Activated T-cell treated with anti-CD3 and anti-CD28 coated beads, Interleukin-2, amount 50 U/mL, for 4 hours (primary cell): ENCODE measurements at places on chromosomes 13 and 19. TPM values are rescaled to one million over a fixed set of nuclear protein-coding genes. Genes with fewer than 3 reads are reported as not detected.

DNA sequence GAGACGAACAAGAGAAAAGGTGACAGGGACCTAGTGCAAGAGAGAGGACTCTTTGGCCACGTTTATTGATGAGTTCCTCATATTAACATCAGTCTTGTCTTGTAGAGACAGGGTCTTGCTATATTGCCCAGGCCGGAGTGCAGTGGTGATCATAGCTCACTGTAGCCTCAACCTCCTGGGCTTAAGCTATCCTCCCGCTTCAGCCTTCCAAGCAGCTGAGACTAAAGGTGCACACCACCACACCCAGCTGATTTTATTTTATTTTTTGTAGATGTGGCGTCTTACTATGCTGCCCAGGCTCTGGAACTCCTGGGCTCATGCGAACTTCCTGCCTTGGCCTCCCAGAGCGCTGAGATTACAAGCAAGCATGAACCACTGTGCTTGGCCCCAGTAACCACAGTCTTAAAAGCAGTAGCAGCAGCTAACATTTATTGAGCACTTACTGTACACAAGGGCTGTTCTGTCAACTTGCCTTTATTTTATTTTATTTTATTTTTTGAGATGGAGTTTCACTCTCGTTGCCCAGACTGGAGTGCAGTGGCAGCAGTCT lies 1.1 kb upstream of the SH2D3A start:
- no peak for DNase-seq

DNA sequence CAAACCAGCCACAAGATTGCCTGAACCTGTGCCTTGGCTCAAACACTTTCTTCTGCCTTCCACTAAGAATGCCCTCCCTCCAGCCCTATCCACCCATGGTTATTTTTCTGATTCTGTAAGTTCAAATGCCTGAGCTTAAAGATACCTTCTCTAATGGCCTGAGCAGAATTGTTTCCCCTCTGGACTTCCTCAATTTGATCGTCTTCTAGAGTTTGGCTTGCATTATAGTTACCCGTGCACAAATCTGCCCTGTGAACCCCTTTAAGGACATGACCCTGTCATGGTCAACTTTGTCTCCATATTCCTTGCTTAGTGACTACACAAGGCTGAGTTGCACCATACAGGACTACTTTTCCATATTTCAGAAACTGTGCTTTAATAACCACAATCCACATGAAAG lies 481.0 kb downstream of the FOXO1 start:
- no peak for DNase-seq

DNA sequence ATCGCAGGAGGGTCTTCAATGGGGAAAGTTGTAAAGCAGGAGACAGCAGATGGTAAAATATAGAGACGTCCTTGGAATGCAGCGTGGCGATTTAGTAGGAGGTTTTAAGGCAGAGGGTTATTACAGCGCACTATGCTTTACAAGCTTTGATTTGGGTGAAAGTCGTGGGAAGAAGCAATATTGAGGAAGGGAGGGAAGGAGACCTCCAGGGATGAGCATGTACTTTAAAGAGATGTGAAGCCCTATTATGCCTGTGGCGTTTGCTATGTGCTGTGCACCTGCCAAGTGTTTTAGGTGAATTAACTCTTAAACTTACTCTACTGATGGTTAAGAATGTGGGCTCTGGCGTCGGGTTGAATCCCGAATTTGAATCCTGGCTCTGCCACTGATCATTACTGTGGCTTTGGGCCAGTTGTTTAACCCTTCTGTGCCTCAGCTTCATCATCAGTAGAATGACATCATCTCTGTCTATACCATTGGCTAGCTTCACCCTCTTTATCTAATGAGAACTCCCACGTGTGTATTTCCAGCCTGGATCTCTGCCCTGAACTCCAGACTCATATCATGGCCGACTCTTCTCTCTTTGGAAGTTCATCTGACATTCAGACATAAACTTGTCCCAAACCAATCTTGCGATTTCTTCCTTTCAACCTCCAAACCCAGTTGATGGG lies 583 bp downstream of the CCDC61 start:
- no peak for DNase-seq

GRCh38 chr13:95477187-95477586 lies 75.3 kb upstream of the CLDN10 start:
- DNase-seq: no peak

- no peak for DNase-seq
Measured at GRCh38 chr13:66036024-66036614, 1194.0 kb downstream of the PCDH9 start.

- DNase-seq: no peak
Measured at GRCh38 chr13:102073251-102073650, 328.6 kb downstream of the FGF14 start.

- DNase-seq: peak; percentile 50
Measured at GRCh38 chr13:39612023-39612637, 9.1 kb upstream of the LHFPL6 start.

- DNase-seq: no peak
Measured at GRCh38 chr13:73248154-73248553, 189.3 kb downstream of the KLF5 start.

DNA sequence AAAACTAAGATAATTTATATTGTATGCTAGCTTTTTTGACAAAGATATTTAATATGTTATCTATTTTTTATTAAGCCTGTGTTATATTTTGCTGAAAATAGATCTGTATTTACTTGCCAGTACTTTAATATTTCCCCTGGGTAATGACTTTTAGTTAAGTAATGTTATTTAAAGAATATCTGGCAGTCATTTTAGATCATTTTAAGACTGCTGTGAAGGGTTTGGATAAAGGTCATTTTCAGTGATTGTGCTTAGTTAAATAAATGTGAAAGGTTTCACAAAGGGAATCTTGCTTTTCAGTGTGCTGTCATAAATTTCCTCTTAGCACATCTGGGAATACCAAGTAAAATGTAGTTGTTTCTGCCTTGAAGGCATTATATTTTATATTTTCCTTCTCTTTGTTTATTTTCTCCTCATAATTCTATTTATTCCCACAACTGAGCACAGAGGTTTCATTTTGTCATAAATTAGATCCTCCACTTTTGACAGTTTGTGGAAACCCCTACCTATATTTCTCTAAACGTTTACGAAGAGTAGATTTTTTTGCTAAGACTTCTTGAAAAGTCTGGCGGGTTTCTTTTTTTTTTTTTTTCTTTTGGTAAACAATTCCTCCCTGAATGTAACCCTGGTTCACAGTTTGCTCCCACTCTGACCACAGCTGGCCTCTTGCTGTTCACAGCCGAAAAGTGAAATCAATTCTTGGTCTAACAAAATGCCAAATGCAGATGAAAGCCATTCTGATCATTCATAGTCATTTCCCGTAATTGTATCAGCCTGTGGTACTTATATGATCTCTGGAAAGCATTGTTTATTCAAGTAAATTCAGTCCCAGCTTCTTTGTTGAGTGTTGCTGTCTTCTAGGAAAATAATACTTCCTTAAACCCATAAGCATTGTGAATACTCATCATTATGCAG lies 87.8 kb downstream of the MAB21L1 start:
- no peak for DNase-seq

DNA sequence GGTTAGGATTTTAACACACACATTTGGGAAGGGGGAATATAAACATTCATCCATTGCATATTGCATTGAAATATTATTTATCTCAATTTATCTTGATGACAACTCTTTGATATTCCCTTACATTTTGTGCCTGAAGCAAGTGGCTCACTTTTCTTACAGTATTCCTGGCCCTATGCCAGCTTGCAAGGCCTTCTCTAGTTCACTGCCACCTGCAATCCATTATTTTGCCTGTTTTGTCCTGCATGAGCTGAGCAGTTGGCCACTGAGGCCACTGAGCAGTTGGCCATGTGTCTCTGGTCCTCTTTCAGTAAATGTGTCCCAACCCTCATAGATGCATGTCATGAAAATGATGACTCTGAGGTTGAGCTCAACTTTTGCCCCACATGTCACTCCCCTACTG lies 49.8 kb downstream of the CBY2 start:
- DNase-seq: no peak

DNA sequence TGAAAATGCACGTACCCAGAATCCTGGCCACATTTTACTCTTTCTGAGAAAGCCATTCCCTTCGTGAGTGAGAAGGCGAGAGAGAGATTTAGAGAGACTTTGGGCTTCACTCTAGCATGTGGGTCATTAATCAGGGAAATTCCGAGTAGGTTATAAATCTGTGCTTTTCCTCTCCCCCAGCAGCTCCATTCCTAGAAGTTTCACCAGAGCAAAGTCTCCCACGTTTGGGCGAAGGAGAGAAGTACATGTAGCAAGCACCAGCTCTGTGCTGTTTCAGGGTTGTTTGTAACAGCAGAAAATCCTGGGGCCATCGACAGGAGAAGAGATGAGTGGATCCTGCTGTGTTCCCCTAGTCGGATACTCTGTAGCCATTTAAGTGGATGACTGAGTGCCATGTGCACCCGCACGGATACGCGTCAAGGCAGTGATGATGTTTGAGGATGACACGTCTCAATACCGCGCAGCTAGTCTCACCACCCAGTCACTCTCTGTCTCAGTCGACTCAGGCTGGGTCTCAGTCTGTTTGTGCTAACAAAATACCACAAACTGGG lies 131.8 kb upstream of the PEG3 start:
- DNase-seq: no peak

GRCh38 chr19:58395220-58395978 lies at the start of gene RNF225:
TSS of gene RNF225 (plus strand) at chr19:58395656. CDS start at chr19:58396090, 434 bp downstream.
- DNase-seq: no peak

- DNase-seq: peak; percentile 52
Measured at GRCh38 chr13:98576963-98577835, at the start of gene STK24. TSS of gene STK24 (minus strand) at chr13:98577107. CDS start at chr13:98576786, 321 bp downstream.

GRCh38 chr19:45632468-45633196 lies 6.6 kb downstream of the EML2 start:
- DNase-seq: peak; percentile 36

- DNase-seq: no peak
Measured at GRCh38 chr13:93244141-93244917, 17.7 kb downstream of the GPC6 start.

DNA sequence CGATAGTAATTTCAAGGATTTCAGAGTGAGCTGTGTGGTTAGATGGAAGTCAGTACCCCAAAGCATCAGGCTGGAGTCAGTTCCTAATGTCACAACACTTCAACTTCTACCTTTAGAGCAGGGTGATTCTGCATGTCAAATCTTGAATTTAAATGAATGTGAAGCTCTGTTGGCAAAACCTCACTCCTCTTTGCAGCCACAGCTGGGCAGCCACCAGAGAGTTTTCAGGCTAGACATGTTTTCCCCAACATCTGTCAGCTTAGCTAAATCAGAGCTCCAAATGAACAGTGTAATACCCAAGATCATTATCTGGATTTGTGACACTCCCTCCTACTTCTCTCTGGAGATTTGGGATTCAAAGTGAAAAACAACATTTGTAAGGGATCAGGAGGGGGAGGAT lies 33.7 kb upstream of the OLFM4 start:
- no peak for DNase-seq

GRCh38 chr19:55619286-55619685 lies 5.1 kb downstream of the ZNF784 start:
- DNase-seq: no peak

GRCh38 chr19:6262519-6262918 lies 17.3 kb downstream of the MLLT1 start:
- DNase-seq: no peak

GRCh38 chr19:58351558-58351878 lies 1.8 kb downstream of the A1BG start:
- no peak for DNase-seq

GRCh38 chr13:113597391-113598080 lies 13.0 kb downstream of the TFDP1 start:
- no peak for DNase-seq

GRCh38 chr19:43798546-43799409 lies 3.5 kb downstream of the LYPD5 start:
- peak; percentile 77 for DNase-seq

- DNase-seq: no peak
Measured at GRCh38 chr13:50222569-50223332, 207.5 kb downstream of the KCNRG start.

DNA sequence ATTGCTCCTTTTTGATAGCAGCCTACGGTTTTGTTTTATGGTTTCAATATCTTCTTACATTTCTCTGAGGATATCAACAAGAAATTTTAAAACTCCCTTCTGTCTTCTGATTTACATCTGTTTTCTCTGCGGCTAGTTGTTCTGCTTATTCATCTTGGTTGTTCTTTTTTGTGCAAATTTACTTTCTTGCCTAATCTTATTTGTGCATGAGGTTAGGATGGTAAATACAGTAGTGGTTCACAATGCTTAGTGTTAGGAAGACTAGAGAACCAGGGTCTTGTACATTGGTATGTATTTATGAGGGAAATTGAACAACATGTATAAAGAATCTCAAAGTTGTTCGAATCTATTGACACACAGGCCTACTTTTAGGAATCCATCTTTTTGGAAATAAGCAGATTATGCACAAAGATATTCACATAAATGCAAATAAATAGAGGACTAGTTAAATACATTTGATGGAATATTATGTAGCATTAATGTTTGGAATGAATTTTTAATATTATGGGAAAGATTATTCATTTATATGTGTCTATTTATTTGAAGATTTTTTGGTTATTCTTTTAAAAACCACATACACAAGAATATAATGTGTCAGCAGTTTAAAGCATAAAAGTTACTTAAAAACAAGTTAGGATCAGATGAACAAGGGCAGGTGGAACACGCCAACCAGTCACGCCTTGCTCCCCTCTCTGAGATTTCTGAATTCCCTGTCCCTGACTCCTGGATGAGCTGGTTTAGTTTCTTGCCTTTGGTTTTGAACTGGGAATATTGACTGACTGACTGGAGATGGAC lies 51.4 kb upstream of the RFC3 start:
- no peak for DNase-seq

DNA sequence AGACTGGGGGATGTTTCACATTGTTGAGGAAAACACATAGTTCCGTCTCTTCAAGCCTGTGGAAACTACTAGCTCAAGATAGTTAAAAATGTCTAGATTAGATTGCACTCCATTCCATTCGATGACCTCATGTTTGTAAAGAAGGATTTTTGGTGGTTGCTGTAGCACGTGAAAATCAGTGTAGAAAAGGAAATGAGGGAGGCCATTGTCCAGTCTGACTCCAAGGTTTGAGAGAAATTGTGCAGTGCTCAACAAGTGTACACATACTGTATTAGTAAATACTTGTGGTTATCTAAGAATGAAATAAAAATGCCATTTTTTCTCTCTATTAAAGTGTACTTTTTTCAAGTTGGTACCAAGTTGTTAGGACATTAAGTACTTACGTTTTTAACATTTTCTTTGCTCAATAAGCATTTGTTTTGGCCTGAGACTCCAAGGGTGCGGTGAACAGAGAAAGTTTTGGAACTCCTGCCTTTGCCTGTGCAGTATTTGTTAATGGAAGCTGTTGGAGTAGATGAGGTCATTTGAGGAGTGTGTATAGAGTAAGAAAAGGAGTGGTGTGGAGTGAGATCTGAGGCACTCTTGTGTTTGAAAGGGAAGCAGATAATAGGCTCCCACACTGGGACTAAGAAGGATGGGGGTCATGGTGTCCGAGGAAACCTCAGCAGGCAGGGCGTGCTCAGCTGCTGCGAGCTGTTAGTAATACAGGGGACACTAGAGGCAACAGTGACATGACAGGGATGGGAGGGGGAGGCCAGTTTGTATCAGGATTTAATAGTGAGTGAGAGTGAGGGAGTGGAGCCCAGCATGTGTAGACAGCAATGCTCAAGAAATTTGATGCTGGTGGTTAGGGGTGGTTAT lies 4.4 kb downstream of the WASF3 start:
- DNase-seq: no peak

ARHGAP35 gene
- 14.3 TPM for total RNA-seq

TEX29 gene
- not detected for total RNA-seq

COL5A3 gene
- 2.8 TPM for total RNA-seq

IZUMO2 gene
- not detected for total RNA-seq

APOC1 gene
- 4.8 TPM for total RNA-seq

SPACA4 gene
- total RNA-seq: not detected

ADAT3 gene
- total RNA-seq: 7.8 TPM

CERS1 gene
- total RNA-seq: not detected

KLK10 gene
- total RNA-seq: not detected
